Immature natural killer cell (primary cell): ENCODE measurements at places on chromosomes 13 and 19. TPM values are rescaled to one million over a fixed set of nuclear protein-coding genes. Genes with fewer than 3 reads are reported as not detected.
A peak's percentile ranks its signal among the peaks of the same experiment; 100 is the strongest.

The ZNF415 gene
- 7.3 TPM for polyA plus RNA-seq

The DIAPH3 gene
- not detected for polyA plus RNA-seq

The LSR gene
- 11.8 TPM for polyA plus RNA-seq

The RB1 gene
- 30.2 TPM for polyA plus RNA-seq

The RDH8 gene
- polyA plus RNA-seq: not detected

The ZNF730 gene
- polyA plus RNA-seq: not detected

The FGF21 gene
- polyA plus RNA-seq: not detected

The ECSIT gene
- polyA plus RNA-seq: 26.2 TPM

The PPP2R1A gene
- 243 TPM for polyA plus RNA-seq

The FCGBP gene
- polyA plus RNA-seq: not detected

The PTGIR gene
- not detected for polyA plus RNA-seq

The RDH13 gene
- polyA plus RNA-seq: 17.0 TPM

The POSTN gene
- not detected for polyA plus RNA-seq

The ZNF584 gene
- polyA plus RNA-seq: 3.4 TPM

The ZNF541 gene
- polyA plus RNA-seq: not detected

The SPACA6 gene
- 2.4 TPM for polyA plus RNA-seq

The TNNI3 gene
- not detected for polyA plus RNA-seq

The ATP12A gene
- polyA plus RNA-seq: not detected

- H3K27ac ChIP-seq: no peak overlapping the region
- DNase-seq: no peak
- H3K36me3 ChIP-seq: no peaks in the 10 kb centered on the region
- no peak overlapping the region for H3K4me3 ChIP-seq
- H3K27me3 ChIP-seq: peaks cover 2% of the 10 kb centered on the region
Measured at GRCh38 chr13:103188713-103189326, 122.6 kb upstream of the SLC10A2 start.

- H3K27me3 ChIP-seq: peaks cover 18% of the 10 kb centered on the region
- peak overlapping the region; percentile 96 for H3K27ac ChIP-seq
- H3K4me3 ChIP-seq: peak overlapping the region; percentile 54
- no peaks in the 10 kb centered on the region for H3K36me3 ChIP-seq
- peaks cover 52% of the 10 kb centered on the region for H3K4me1 ChIP-seq
- DNase-seq: no peak
Measured at GRCh38 chr19:13042443-13043130, 47.3 kb downstream of the NFIX start.

- H3K27ac ChIP-seq: no peak overlapping the region
- H3K4me3 ChIP-seq: no peak overlapping the region
- peaks cover 10% of the 10 kb centered on the region for H3K27me3 ChIP-seq
- no peaks in the 10 kb centered on the region for H3K36me3 ChIP-seq
- no peak for DNase-seq
Measured at GRCh38 chr13:111973605-111974340, 93.2 kb upstream of the SOX1 start.

- DNase-seq: no peak
- no peaks in the 10 kb centered on the region for H3K36me3 ChIP-seq
- H3K4me1 ChIP-seq: no peaks in the 10 kb centered on the region
- H3K27ac ChIP-seq: no peak overlapping the region
- no peak overlapping the region for H3K4me3 ChIP-seq
Measured at GRCh38 chr13:64930636-64931035, 2299.5 kb downstream of the PCDH9 start.

GRCh38 chr13:33172400-33172799 is 113.2 kb downstream of the STARD13 start:
- no peak overlapping the region for H3K4me3 ChIP-seq
- DNase-seq: no peak
- no peaks in the 10 kb centered on the region for H3K36me3 ChIP-seq
- H3K4me1 ChIP-seq: no peaks in the 10 kb centered on the region

GRCh38 chr19:17183271-17183761 is 31.8 kb upstream of the USE1 start:
- peak overlapping the region; percentile 88 for H3K4me3 ChIP-seq
- peak overlapping the region; percentile 96 for H3K27ac ChIP-seq
- peaks cover 37% of the 10 kb centered on the region for H3K4me1 ChIP-seq
- DNase-seq: peak; percentile 43
- H3K27me3 ChIP-seq: peaks cover 6% of the 10 kb centered on the region
- peaks cover 23% of the 10 kb centered on the region for H3K36me3 ChIP-seq

DNA sequence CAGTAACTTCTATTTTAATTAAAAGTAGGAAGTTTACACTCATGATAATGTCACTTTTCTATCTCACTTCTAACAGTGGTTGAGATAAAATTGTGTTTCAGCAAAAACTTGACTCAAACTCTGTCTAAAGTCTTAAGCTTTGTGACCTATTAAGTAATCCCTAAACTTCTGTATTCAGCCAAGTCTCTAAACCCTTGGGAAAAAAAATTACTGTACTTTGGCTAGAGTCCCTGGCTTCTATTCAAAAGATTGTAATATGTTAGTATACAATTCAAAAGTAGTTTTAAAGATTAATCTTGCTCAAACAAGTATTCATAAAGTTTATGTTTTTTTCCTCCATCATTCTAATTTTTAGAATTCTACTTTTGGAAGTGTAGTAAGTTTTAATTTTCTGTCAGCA is 1248.8 kb downstream of the UQCRFS1 start:
- no peaks in the 10 kb centered on the region for H3K36me3 ChIP-seq
- H3K4me1 ChIP-seq: no peaks in the 10 kb centered on the region
- no peak overlapping the region for H3K27ac ChIP-seq
- H3K4me3 ChIP-seq: no peak overlapping the region

GRCh38 chr13:110575322-110576069 is 14.0 kb upstream of the RAB20 start:
- no peak overlapping the region for H3K27ac ChIP-seq
- H3K4me3 ChIP-seq: no peak overlapping the region
- H3K36me3 ChIP-seq: no peaks in the 10 kb centered on the region
- no peak for DNase-seq
- peaks cover 8% of the 10 kb centered on the region for H3K27me3 ChIP-seq

- H3K4me3 ChIP-seq: no peak overlapping the region
- no peak overlapping the region for H3K27ac ChIP-seq
- peaks cover 4% of the 10 kb centered on the region for H3K27me3 ChIP-seq
- DNase-seq: no peak
- no peaks in the 10 kb centered on the region for H3K4me1 ChIP-seq
- H3K36me3 ChIP-seq: peaks cover 9% of the 10 kb centered on the region
Measured at GRCh38 chr13:99842405-99842804, 129.2 kb downstream of the ZIC5 start.

DNA sequence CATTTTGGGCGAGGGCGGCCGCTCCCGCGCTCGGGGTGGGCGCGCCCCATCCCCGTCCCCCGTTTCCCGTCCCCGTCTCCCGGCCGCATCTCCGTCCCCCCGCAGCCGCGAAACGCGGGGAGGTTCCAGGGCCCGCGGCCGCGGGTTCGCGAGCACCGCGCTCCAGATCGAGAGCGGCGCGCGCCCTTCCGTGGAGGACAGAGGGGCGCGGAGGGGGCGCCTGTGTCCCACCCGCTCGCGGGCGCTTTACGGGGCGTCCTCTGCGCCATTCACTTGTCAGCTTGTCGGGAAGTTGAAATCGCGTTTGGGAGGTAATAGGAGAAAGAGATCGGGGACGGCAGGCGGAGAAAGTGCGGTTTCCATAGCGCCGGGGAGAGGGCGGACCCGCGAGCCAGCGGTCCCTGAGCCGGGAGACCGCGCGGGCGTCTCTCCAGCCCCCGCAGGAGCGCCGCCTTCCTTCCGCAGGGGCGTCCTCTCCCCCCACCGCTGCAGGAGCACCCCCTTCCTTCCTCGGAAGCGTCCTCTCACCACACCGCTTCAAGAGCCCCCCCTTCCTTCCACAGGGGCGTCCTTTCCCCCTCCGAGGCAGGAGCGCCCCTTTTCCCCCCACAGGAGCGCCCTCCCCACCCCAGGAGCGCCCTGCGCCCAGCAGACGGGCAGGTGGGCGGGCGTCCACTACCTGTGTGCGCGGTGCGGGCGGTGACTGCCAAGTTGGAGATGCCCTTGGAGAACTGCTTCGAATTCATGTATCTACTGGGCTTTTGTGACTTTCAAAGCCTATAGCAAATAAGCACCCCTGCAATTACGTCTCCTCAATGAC is 962 bp upstream of the IRS2 start:
- H3K27me3 ChIP-seq: peaks cover 13% of the 10 kb centered on the region
- peak overlapping the region; percentile 61 for H3K27ac ChIP-seq
- H3K36me3 ChIP-seq: no peaks in the 10 kb centered on the region
- H3K4me1 ChIP-seq: peaks cover 1% of the 10 kb centered on the region
- H3K4me3 ChIP-seq: peak overlapping the region; percentile 87

GRCh38 chr13:88651531-88651930 is 980.4 kb downstream of the SLITRK5 start:
- peaks cover 1% of the 10 kb centered on the region for H3K27me3 ChIP-seq
- H3K27ac ChIP-seq: no peak overlapping the region
- no peak for DNase-seq
- H3K36me3 ChIP-seq: peaks cover 6% of the 10 kb centered on the region

GRCh38 chr19:49338023-49338677 is 2.9 kb downstream of the CD37 start:
- peaks cover 13% of the 10 kb centered on the region for H3K27me3 ChIP-seq
- peaks cover 24% of the 10 kb centered on the region for H3K36me3 ChIP-seq
- H3K27ac ChIP-seq: peak overlapping the region; percentile 53
- H3K4me3 ChIP-seq: no peak overlapping the region
- no peak for DNase-seq

GRCh38 chr13:68304286-68304893 is 1074.3 kb upstream of the PCDH9 start:
- H3K36me3 ChIP-seq: no peaks in the 10 kb centered on the region
- no peaks in the 10 kb centered on the region for H3K4me1 ChIP-seq
- H3K27me3 ChIP-seq: no peaks in the 10 kb centered on the region
- H3K27ac ChIP-seq: no peak overlapping the region
- no peak overlapping the region for H3K4me3 ChIP-seq
- DNase-seq: no peak

- H3K27me3 ChIP-seq: peaks cover 2% of the 10 kb centered on the region
- H3K27ac ChIP-seq: no peak overlapping the region
- DNase-seq: no peak
Measured at GRCh38 chr19:1584500-1585242, 8.0 kb downstream of the MBD3 start.

DNA sequence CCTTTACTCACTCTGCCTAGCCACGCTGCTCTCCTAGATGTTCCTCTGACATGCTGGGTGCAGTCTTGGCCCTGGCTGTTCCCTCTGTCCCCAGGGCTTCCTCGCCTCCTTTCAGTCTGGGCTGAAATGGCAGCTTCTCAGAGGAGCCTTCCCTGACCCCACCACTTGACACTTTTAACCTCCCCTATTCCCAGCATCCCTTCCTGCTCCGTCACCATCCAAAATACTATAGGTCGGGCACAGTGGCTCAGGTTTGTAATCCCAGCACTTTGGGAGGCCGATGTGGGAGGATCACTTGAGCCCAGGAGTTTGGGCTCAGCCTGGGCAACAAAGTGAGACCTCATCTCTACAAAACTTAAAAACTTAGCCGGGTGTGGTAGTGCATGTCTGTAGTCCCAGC is 2.6 kb downstream of the FAM187B start:
- H3K4me3 ChIP-seq: no peak overlapping the region
- H3K27me3 ChIP-seq: no peaks in the 10 kb centered on the region
- no peaks in the 10 kb centered on the region for H3K36me3 ChIP-seq
- DNase-seq: no peak
- H3K27ac ChIP-seq: no peak overlapping the region

GRCh38 chr13:111858571-111858970 is 208.4 kb upstream of the SOX1 start:
- no peaks in the 10 kb centered on the region for H3K36me3 ChIP-seq
- no peak overlapping the region for H3K27ac ChIP-seq
- no peaks in the 10 kb centered on the region for H3K4me1 ChIP-seq
- peaks cover 5% of the 10 kb centered on the region for H3K27me3 ChIP-seq

- H3K36me3 ChIP-seq: no peaks in the 10 kb centered on the region
- H3K27me3 ChIP-seq: no peaks in the 10 kb centered on the region
- H3K27ac ChIP-seq: no peak overlapping the region
- no peak overlapping the region for H3K4me3 ChIP-seq
- DNase-seq: no peak
Measured at GRCh38 chr13:112574834-112575613, 12.9 kb downstream of the TUBGCP3 start.

GRCh38 chr13:20077086-20077485 is 83.8 kb downstream of the GJA3 start:
- DNase-seq: no peak
- no peak overlapping the region for H3K4me3 ChIP-seq
- H3K27me3 ChIP-seq: no peaks in the 10 kb centered on the region
- H3K27ac ChIP-seq: no peak overlapping the region

DNA sequence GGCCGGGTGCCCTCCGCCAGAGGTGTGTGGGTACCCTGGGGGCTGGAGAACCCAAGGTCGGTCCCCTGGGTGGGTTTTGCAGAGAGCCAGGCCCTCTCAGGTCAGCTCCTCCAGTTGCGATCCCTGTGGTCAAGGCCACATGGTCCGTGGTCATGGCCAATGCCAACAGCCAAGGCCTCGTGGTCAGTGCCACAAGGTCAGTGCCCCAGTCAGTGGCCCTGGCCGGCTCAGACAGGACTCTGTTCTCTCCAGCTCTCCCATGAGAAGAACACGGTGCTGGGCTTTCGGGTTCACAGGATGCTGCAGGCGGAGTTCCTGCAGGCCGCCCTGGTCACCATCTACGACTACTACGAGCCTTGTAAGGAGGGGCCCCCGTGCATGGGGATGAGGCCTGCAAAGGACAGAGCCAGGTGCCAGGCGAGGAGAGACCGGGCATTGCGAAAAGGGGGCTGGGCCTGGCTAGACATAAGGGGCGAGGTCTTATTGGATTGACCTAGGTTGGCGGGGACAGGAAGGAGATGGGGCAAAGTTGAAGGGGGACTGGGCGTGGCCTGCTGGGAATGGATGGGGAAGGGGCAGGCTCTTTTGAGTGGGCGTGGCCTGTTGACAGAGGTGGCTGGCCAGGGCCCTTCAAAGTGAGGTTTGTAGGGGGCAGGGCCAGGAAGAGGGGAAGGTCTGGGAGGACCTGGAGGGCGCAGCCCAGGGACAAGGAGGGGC is 15.2 kb upstream of the SHFL start:
- no peak overlapping the region for H3K4me3 ChIP-seq
- no peak for DNase-seq
- H3K4me1 ChIP-seq: peaks cover 13% of the 10 kb centered on the region
- H3K27me3 ChIP-seq: peaks cover 4% of the 10 kb centered on the region
- no peaks in the 10 kb centered on the region for H3K36me3 ChIP-seq
- no peak overlapping the region for H3K27ac ChIP-seq

DNA sequence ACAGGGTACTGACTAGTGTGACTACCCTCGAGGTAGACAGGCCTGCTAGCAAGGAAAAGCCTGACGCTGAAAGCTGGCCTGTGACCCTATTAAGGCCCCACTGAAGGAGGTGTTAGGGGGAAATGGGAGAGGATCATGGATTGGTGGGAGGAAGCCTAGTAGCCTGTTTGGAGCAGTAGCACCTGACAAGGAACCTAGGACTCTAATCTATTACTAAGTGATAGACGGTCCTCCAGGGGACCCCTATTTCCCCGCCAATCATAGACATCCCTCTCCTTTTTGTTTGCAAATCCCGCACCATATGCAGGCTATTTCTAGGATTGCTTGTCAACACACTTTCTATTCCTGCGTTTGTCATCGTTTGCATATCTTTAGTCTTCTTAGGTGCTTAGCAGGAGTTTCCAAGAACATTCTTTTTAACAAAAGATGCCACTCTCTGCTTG is 1338.8 kb upstream of the MIR17HG start:
- H3K27ac ChIP-seq: no peak overlapping the region
- H3K36me3 ChIP-seq: peaks cover 4% of the 10 kb centered on the region
- no peak overlapping the region for H3K4me3 ChIP-seq
- no peak for DNase-seq
- no peaks in the 10 kb centered on the region for H3K27me3 ChIP-seq

GRCh38 chr19:18388100-18388959 is 2.4 kb downstream of the GDF15 start:
- peaks cover 4% of the 10 kb centered on the region for H3K36me3 ChIP-seq
- peaks cover 14% of the 10 kb centered on the region for H3K4me1 ChIP-seq
- DNase-seq: peak; percentile 77
- H3K27me3 ChIP-seq: no peaks in the 10 kb centered on the region
- peak overlapping the region; percentile 34 for H3K27ac ChIP-seq

- no peak overlapping the region for H3K4me3 ChIP-seq
- peak overlapping the region; percentile 49 for H3K27ac ChIP-seq
- H3K36me3 ChIP-seq: no peaks in the 10 kb centered on the region
- H3K27me3 ChIP-seq: peaks cover 1% of the 10 kb centered on the region
Measured at GRCh38 chr13:111206148-111206547, 91.0 kb downstream of the ARHGEF7 start.
